ENCODE measurements at places on chromosomes 12 and 14.

GRCh38 chr14:99098199-99098598, 173.8 kb downstream of the BCL11B start:
- no peak for DNase-seq

- DNase-seq = no peak
Observed at GRCh38 chr14:89490466-89490865, 73.4 kb upstream of the FOXN3 start.

- no peak for DNase-seq
Observed at GRCh38 chr14:22488522-22489243, 100.3 kb downstream of the DAD1 start.

- DNase-seq = no peak
Observed at GRCh38 chr14:61151251-61151650, 129.9 kb downstream of the TMEM30B start.

DNA sequence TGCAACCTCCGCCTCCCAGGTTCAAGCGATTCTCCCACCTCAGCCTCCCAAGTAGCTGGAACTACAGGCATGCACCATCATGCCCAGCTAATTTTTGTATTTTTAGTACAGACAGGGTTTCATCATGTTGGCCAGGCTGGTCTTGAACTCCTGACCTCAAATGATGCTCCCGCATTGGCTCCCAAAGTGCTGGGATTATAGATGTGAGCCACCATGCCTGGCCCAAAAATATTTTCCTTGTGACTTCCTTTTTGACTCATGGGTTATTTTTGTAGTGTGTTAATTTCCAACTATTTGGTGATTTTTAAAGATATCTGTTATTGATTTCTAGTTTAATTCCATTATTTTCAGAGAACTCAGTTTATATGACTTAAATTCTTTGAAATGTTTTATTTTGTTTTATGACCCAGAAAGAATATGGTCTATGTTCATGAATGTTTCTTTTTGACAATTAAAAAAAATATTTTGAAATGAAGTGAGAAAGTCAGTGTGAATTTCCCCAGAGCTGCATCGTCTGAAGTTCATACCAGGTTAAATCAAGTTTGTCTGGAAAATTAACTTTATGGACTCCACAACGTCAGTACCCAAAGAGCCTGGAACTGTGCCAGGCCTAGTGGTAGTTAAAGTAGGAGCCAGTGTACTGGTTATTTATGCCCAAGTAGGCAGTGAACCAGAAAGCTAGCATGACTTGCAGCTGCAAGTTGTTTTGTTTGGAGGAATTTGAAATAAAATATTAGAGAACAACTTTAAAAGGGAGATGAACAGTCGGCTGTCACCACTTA, 2.8 kb upstream of the CDKL1 start:
- DNase-seq = no peak

DNA sequence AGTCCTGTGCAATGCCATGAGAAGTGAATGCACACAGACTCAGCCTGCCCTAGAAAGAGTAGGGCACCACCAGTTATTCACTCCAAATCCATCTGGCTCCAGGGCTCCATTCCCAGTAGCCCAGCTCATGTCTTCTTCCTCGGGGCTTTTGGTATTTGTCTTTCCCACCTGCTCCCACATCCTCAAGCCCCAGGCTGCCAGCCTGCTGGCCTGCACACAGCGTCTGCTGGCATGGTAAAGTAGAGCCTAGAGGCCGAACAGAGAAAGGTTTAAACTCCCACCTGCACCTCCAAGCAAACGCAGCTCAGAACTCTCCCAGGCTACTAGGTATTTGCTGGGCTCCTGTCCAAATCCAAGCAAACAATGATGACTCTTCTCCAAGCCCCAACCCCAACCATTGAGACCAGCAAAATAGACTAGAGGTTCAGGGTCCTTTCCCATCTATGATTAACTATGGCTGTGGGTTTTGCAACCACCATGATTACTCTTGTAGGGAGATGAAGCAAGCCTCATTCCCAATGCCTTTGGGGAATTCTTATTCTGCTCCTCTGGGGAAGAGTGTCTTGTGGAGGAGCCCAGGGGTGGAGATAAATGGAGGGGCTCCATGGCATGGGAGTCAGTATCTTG, 5.2 kb upstream of the VDR start:
- DNase-seq = no peak

- DNase-seq = no peak
Observed at GRCh38 chr14:60294411-60295069, 45.5 kb downstream of the PPM1A start.

DNA sequence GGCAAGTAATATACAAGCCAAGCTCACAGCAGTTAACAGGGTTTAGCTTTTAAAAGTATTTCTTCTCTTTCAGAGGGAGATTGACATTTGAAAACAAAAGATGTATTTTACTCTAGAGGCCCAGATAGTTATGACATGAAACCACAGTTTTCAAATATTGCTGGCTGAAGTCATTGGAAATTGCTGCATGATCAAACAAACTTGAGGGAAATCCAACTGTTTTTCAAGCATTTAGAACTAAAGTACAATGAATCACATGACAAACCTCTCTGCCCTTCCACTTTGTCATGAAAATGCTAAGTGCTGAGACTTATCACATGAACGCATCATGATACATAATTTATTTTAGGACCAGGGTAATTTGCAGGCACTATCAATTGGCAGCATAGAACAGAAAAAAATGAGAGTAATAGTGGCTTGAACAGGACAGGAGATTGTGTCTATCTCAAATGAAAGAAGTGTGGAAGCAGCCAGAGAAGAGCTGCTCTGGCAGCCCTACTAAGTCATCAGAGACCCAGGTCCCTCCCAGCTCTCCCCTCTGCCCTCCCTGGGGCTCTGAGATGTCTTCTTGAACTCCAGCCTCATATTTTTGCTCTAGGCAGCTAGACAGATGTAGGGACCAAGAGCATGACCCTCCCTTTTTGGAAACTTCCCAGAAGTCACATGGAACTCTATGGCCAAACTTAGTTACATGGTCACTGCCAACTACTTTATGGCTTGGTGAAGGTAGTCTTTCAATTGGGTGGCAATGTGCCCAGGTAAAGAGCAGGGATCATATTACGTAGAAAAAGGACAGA, 90.1 kb upstream of the PELI2 start:
- no peak for DNase-seq
